ENCODE measurements at places on chromosomes 3 and 15.

DNA sequence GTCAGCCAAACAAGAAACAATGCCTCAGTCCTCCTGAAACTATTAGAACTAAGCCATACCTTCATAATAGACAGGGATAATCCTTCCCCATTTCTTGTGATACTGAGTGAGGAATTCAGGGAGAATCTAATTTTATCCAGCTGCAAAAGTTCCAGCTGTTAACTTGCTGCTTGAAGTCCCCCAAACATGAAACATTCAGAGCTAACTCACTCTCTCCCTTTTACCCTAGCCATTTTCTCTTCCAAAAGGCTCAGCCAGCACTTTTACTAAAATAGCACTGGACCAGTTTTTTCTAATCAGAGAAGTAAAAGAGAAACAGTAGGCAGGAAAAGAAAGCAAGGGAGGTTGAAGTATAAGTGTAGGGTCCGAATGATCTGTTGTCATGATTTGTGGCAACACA is 268.1 kb downstream of the TAFA4 start:
- DNase-seq: no peak

DNA sequence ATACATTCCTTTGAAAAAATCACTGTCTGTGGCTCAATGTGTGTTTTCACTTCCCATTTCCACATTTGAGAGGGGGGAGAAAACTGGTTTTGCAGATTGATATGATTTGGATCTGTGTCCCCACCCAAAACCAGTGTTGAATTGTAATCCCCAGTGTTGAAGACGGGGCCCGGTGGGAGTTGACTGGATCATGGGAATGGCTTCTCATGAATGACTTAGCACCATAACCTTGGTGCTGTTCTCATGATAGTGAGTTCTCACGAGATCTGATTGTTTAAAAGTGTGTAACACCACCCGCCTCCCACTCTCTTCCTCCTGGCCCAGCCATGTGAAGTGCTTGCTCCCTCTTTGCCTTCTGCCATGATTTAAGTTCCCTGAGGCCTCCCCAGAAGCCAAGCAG is 16.1 kb downstream of the TMEM207 start:
- no peak for DNase-seq

- peak; percentile 58 for DNase-seq
Observed at GRCh38 chr15:68559345-68560310, 19.2 kb upstream of the CORO2B start.

DNA sequence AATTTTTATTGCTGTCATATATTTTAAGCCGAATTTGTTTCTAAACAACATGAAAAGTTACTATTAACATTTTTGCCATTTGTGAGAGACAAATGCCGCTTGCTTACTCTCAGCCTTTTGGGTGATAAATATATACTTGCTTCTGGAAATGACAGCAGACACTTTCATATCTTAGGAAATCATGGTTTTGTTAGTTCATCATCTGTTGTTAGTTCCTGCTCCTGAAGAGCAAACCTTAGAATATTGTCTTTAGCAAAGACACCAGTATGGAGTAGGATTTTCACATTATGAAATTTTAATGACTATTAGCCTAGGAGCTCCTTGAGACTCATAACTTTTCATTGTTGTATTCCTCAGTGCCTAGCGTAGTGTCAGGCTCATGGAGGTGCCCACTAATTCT is 36.0 kb downstream of the RAB8B start:
- DNase-seq: no peak

GRCh38 chr3:43895573-43895972 is 204.8 kb downstream of the ABHD5 start:
- DNase-seq: no peak

DNA sequence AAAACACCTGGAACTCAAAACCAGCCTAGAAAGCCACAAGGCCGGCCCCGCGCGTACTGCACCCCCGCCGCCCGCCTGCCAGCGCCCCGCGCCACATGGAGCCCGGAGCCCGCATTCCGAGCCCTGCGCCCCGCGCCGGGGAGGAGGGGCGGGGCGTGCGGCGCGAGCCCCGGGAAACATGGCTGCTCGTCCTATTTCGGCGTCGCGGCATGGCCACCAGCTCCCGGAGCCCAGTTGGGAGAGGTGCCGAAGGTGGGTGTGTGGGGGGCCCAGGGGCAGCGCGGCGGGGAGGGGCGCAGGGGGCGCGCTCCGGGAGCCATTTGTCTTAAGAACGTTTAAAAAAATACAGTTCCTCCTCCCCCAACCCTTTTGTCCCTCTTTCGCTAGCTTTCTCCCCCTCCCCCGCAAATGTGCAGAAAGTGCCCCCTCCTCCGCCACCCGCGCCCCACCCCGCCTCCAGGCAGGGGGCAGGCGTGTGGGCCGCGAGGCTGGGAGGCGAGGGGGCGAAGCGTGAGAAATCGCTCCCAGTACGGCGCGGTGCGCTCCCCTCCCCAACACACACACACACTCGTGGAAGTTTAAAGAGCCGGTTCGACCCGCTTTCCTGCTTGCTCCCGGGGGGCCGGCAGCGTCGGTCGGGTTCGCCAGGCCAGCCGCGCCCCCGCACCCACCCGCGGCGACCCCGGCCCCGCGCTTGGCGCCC is 2.5 kb downstream of the ANP32A start:
- peak; percentile 29 for DNase-seq

- DNase-seq: no peak
Observed at GRCh38 chr15:86138798-86139197, 59.1 kb downstream of the AGBL1 start.

DNA sequence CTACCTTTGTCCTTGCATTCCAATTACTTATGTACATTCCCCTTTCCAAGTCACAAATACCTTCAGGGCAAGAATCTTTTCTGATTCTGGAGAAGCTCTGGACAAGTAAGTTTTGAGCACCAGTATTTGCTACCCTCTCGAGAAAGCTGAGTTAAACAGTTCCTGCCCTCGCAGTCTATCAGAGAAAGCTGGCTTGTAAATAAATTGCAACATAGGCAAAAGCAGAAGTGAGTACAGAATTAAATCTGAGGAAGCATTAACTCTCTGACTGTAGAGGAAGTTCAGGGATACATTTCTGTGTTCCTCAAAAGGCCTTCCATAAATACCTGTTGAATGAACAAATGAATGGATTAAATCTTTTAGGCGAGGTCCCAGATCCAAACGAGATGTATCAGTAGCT is 1.2 kb downstream of the OSBPL11 start:
- no peak for DNase-seq

GRCh38 chr15:77599899-77600298 is 32.8 kb downstream of the LINGO1 start:
- DNase-seq: no peak

DNA sequence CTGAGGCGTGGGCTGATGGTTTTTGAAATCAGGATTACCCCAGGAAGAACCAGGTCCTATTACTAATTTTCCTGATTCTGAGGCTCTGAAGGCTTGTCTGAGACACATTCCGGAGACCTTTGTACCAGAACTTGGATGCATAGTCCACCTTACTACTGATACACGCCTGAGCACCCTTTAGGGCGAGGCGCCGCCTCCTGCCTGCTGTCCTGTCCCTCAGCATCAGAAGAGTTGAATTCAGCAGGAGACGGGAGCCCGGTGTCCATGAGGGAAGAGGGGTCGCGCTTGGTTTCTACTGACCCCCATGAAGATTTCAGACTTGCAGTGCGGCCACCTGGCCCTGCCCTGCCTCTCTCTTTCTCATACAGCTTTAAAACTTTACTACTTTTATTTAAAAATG is 49.9 kb downstream of the KLF13 start:
- DNase-seq: no peak

GRCh38 chr3:102887431-102887830 is 452.6 kb downstream of the ZPLD1 start:
- no peak for DNase-seq

- no peak for DNase-seq
Observed at GRCh38 chr3:130425484-130425883, 80.0 kb downstream of the COL6A5 start.

All from activated T-helper 1 cell treated with anti-CD3 and anti-CD28 coated beads, Interleukin-2, amount 50 U/mL, for 16 hours (primary cell).